Left forelimb (tissue), 1 donor: ENCODE measurements at places on chromosomes 1 and 21.

DNA sequence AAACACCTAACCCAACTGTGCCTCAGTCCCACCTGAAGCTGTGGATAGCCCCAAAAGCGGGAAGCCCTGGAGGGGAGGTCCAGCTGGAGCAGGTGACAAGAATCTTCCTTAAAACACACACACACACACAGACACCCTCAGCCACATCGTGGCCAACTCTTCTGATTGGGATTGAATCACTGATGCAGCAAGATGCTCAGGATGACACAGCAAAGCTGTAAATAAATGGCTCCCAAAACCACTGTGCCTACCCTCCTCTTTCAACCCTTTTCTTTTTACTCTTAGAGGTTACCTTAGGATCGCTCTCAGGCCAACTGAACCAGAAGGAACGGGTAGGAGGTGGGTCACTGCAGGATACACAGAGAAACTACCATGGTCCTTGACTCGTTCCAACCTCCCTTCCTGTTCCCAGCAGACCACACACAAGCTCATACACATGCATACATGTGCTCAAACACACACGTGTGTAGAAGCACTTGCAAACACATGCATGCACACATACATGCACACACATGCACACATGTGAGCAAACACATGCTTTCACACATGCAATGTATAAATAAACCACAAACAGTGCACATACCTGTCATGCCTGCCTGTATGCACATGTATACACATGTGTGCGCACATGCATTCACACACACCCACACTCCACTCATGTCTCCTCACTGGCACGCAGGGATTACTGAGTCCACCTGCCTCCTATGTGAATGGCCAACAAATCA lies 14.4 kb downstream of the CAPN9 start:
- no peak for DNase-seq

GRCh38 chr1:178057912-178058534 lies 35.9 kb upstream of the RASAL2 start:
- no peak for DNase-seq

DNA sequence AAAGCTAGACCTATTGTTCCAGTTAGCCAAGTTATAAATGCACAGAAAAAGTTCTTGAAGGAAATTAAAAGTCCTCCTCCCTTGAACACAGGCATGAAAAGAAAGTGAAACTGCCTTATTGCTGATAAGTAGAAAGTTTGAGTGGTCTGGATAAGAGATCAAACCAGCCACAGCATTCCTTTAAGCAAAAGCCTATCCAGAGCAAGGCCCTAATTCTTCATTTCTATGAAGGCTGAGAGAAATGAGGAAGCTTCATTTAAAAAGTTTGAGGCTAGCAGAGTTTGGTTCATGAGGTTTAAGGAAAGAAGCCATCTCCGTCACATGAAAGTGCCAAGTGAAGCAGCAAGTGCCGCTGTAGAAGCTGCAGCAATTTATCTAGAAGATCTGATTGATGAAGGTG lies 2.7 kb upstream of the SSX2IP start:
- DNase-seq: no peak

DNA sequence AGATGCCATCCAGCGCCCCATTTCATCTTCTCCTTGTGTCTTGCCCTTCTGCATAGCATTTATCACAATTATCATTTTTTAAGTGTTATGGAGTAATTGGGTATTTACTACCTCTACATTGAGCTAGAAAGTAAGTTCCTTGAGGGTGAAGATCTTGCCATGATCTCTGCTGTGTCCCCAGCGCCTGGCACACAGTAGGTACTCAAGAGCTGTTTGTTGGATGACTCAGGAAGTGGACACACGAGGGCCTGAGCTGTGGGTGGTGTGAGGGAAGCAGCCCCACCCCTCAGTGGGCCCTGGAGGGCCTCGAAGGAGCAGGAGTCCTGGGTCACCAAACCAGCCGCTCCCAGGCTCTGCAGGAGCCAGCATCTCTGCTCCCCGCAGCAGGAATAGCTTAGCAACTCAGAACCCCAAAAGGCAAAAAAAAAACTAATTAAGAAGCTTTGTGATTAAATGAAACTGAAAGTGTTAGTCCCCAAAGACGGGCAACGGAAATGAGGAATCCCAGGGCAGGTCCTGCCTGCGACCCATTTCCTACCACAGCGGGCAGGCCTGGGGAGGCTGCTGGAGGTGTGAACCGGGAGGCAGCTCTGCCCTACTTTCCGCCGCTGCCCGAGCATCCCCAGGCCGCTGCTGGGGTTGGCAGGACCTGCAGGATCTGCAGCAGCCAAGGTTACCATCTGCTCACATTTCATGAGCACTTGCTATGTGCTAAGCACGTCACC lies 87.7 kb downstream of the LACTBL1 start:
- DNase-seq: no peak

DNA sequence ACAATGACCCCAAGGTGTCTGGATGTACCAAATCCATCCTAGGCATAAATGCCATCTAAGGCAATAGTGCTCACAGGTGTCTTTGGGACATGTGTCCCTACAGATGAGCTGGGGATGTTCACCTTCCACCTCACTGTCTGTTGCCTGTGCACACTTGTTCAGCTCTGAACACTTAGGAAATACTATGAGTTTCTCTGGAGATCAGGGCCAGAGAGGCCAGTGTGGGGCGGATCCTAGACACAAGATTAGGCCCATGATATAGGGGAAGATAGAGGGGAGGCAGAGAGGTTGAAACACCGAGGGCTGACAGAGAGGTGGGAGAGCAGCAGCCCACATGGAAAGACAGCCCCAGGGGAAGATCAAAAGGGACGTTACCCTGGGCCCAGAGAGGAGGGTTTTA lies 25.6 kb downstream of the C1orf116 start:
- no peak for DNase-seq

GRCh38 chr1:86194491-86195034 lies 38.0 kb upstream of the COL24A1 start:
- DNase-seq: no peak

DNA sequence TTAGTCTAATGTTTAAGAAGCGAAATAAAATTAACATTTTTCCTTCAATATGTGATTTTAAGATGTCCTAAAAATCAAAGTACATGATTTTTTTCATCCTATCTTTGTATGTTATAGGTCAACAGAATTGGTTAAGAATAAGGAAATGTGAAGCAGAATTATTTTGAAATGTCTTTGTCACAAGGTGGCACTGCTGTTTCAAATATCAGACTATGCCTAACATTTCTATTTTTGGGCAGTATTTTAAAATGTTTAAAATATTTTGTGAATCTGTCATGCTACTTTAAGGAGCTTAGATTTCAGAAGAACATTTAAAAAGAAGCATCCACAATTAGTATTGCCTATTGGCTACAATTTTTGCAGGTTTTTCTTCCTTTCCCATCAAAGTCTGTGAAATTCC lies 38.7 kb downstream of the AMY1C start:
- DNase-seq: no peak

- no peak for DNase-seq
Observed at GRCh38 chr1:183360473-183360872, 57.7 kb downstream of the NMNAT2 start.

GRCh38 chr21:39705849-39706248 lies 39.1 kb upstream of the IGSF5 start:
- DNase-seq: no peak

DNA sequence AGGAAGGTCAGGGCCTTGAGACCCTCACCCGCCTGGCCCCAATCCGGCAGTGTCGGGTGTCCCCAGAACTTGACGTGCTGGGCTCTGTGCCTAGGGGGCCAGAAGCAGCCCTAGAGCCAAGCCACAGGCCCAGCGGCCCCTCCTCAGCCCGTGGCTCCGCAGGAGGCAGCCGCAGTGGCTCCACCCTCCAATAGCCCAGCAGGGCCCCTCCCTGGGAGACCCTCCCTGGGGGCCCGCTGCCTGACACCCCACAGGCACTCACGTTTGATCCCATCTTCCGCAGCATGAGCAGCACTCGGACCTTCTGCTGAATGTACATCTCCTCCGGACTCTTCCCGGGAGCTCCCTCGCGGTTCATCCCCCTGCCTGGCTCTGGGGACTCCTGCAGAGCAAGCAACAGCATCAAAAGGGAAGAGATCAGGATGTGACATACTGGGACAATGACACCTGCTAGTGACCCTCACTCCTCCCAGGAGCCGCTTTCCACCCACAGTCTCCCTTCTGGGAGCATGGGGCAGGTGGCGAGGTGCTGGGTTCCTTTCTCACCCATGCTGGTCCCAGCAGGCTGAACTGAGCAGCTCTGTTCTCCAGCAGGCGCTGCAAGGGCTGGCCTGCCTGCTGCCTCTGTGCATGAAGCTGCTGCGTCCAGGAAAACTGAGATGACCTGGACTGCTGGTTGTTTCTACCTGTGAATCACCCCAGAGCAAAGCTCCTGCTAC lies 38.2 kb downstream of the CTNNBIP1 start:
- no peak for DNase-seq

- DNase-seq: no peak
Observed at GRCh38 chr1:43805340-43805739, 98.0 kb downstream of the ST3GAL3 start.

DNA sequence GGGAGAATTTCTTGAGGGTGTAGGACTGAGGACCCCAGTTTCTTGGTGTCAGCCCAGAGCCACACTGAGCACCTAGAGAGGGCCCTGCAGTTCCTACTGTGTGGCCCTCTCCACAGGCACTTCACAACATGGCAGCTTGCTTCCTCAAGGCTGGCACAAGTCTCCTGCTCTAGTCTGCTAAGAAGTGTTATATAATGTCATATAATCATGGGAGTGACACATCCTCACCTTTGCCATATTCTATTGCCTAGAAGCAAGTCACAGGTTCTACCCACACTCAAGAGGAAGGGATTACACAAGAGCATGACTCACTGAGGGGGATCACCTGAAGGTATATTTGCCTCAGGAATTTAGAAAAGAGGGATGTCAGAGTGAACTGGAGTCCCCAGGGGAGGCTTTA lies 5.5 kb upstream of the SNX27 start:
- DNase-seq: no peak

GRCh38 chr1:20234788-20235535 lies 48.6 kb upstream of the PLA2G2C start:
- no peak for DNase-seq

- no peak for DNase-seq
Observed at GRCh38 chr1:240174734-240175133, 83.1 kb downstream of the FMN2 start.

- no peak for DNase-seq
Observed at GRCh38 chr1:53316766-53317581, 10.9 kb downstream of the LRP8 start.

DNA sequence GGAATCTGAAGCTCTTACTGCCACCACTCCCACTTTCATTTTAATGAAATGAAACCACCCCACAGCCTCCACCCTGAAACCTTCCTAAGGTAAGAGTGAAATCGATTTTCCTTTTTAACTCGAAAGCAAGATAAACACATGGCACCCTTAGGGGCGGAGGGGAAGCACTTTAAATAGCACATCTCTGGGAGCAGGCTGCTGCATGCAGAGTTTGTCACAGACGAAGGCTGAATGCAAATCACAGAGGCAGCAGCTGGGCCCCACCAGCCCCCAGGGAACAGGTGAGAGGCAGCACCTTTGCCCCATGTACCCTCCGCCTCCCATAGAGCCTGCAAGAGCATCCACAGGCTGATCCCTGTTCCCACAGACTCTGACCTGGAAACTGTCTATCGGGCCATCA lies 60.0 kb upstream of the GRIK3 start:
- no peak for DNase-seq

DNA sequence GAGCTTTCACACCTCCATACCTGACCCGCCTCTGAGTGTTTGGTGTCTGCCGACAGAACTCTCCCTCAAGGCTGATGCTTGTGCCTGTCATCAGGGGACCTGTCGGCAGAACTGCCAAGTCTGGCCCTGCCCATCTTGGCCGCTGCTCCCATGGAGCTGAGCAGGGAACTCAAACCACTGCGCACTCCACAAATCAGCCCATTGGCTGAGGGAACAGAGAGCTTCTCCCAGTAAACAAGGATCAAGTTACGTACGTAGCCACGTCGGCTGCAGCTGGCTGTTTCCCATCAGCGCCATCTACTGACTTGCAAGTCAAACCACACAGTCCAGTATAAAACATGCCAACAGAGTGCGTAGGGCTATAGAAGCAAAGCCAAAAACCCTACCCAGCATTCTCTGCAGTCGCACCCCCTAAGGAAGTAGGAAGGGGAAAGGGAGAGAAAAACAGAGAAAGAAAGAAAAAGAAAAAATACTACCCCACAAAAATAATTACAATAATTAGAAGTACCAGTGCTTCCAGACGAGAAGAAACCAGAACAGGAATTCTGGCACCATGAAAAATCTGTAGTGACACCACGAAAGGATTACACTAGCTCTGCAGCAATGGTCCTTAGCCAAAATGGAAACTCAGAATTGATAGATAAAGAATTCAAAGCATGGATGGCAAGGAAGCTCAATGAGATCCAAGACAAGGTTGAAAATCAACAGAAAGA lies 13.1 kb downstream of the KRTAP13-1 start:
- no peak for DNase-seq

DNA sequence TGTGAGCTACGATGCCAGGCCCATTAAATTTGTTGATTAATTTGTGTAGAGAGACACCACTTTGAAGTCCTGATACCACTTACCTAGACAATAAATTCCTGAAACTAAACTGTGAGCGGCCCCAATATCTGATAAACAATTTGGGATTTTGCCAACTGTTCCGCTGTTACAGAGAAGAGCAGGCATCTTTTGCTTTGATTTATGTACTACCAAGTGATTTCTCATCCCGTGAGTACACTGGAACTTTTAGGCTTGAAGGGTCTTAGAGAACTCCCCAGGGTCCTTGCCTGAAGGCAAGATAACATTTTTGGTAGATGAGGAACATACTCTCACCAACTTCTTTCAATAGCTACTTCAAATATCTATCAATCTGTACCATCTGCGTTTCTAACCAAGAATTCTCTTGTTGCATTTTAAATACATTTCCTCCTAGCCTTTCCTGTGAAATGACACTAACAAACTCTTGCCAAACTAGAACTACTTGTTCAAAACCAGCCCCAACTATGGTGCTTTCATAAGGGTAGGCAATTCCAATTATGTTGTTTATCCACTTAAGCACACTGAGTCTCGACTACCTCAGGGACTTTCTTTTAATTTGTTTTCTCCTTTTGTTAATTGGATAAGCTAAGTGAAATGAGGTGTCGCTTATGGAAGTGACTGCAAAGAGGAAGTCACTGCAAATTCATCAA lies 23.2 kb upstream of the SLC30A1 start:
- no peak for DNase-seq

GRCh38 chr21:34669149-34669879 lies 520 bp downstream of the CLIC6 start:
- no peak for DNase-seq

GRCh38 chr1:202959276-202959620 lies 1.1 kb upstream of the ADIPOR1 start:
- no peak for DNase-seq

- DNase-seq: no peak
Observed at GRCh38 chr1:54804471-54805132, 3.5 kb upstream of the TTC22 start.
